Ovary (tissue), 10 donors: ENCODE measurements at places on chromosomes 12 and 14. TPM values are rescaled to one million over a fixed set of nuclear protein-coding genes. Genes with fewer than 3 reads are reported as not detected.

The THAP2 gene
- 5.9 TPM for total RNA-seq

- no peak for DNase-seq
Observed at GRCh38 chr12:78672033-78672432, 192.5 kb upstream of the SYT1 start.

DNA sequence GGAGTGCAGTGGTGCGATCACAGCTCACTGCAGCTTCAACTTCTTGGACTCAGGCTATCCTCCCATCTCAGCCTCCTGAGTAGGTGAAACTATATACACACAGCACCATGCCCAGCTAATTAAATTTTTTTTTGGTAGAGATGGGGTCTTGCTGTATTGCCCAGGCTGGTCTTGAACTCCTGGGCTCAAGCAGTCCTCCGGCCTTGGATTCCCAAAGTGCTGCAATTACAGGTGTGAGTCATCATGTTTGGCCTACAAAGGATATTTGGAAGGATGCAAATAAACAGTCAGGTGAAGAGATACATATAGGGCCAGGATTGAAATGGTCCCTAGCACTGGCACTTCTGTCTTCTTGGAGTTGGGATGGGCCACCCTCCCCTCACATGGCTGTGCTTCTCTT is 23.9 kb downstream of the RCOR1 start:
- no peak for DNase-seq

DNA sequence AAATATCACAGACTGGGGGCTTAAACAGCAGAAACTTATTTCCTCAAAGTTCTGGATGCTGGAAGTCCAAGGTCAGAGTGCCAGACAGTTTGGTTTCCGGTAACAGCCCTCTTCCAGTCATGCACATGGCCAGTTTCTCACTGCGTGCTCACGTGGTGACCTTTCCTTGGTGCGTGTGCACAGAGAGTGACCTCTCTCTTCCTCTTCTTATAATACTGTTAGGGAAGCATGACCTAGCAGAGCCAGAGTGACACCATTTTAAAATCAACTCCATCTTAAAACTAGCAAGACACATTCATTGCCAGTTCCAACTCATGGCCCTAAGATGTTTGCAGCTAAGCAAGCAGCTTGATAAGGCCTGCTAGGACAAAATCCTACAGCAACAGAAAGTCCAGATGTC is 221.5 kb upstream of the DAAM1 start:
- DNase-seq: peak; percentile 25

GRCh38 chr12:1459339-1459738 is 135.0 kb downstream of the FBXL14 start:
- DNase-seq: no peak

DNA sequence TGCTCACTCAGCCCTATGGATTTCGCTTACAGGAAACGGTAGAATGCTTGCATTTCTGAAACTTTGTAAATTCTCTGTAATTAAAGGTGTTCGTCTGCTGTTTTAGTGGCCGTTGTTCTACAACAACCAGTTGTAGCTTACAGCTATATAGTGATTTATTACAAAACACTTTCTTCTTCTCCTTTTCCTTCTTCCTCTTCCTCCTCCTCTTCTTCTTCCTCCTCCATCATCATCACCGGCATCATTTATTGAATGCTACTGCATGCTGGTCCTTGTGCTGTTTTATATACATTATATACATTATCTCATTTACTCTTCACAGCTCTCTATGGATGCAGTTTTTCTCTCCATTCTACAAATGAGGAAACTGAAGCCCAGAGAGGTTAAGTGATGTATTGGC is 6.4 kb downstream of the ETV6 start:
- DNase-seq: no peak
